ENCODE measurements at places on chromosomes 2 and 18. TPM values are rescaled to one million over a fixed set of nuclear protein-coding genes. Genes with fewer than 3 reads are reported as not detected.

The FBXO48 gene
- 0.64 TPM for total RNA-seq

The CD8B2 gene
- total RNA-seq: not detected

DNA sequence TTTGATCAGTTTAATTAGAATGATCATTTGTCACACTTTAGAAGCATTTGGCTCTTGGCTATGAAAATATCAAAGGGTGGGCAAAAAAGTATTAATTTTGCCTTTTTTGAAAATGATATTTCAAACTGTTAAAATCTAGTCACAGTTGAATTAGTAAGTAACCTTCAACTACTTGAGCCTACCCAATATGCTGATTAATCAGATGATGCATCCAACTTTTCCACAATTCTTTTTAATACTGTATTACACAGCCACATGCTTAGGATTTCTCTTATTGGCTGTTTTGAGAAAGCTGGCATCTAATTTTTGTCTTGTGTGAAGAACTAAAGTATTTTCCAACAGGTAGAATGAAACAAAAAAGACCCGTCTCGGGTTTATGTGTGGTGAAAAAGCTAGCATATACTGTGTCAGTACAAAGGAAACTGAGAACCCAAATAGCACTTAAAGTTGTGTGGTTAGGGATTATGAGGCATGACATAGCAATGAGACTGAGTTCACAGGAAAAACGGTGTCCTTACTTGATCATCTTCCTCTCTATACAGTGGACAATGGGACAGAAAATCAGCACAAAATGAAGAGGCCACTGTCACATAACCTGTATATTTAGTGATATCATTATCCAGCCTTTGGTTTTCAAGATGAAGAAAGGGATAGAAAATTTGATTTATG, 11.7 kb downstream of the OSBPL6 start:
- peak; percentile 82 for DNase-seq

The AQP12A gene
- total RNA-seq: not detected

DNA sequence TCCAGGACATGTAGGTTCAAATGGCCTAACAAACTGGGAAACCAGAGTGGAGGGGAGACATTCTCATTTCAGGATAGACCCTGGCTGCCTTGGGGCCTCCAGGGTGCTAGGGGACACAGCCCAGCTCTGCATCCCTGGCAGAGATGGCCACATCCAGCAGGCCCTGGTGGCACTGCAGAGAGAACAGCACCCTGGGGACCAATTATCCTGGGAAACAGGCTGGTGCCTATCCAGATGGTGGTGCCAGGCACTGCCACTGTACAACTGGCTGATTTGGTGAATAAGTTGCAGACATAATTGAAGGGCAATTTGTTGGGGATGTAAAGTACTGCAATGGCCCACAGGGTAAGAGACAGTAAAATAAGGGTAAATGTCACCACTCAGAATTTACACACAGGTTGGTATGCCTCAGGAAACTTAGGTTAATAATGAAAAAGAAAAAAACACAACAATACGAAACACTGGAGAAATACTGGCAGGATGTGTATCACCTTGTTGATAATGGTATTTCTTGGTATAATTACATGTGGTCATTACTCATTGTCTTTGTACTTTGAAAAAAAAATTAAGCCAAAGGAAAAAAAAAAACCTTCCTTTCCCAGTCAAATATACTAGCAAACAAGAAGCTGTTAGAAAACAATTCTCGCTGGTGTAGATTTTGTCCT, 12.8 kb upstream of the SFTPB start:
- no peak for DNase-seq

- no peak for DNase-seq
Observed at GRCh38 chr18:24516261-24516660, 55.8 kb downstream of the HRH4 start.

DNA sequence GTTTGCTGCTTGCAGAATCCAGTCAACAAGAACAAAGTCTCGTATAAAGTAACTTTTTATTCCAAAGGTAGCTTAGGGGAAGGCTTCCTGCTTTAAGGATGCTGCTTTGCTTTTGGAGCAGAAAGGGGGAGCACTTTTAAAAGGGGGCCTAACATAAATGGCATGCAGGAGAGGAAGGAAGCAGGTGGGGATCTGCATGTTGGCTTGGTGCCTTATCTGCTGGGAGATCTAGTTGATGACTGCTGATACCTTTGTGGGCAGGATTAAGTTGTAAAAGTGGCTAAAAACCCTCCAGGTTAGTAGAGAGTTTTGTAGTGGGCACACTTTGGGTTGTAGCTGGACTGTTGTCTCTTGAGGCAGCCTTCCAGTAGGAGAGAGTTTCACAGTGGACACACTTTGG, 22.5 kb downstream of the UBR3 start:
- DNase-seq: no peak

The CFAP221 gene
- total RNA-seq: not detected

DNA sequence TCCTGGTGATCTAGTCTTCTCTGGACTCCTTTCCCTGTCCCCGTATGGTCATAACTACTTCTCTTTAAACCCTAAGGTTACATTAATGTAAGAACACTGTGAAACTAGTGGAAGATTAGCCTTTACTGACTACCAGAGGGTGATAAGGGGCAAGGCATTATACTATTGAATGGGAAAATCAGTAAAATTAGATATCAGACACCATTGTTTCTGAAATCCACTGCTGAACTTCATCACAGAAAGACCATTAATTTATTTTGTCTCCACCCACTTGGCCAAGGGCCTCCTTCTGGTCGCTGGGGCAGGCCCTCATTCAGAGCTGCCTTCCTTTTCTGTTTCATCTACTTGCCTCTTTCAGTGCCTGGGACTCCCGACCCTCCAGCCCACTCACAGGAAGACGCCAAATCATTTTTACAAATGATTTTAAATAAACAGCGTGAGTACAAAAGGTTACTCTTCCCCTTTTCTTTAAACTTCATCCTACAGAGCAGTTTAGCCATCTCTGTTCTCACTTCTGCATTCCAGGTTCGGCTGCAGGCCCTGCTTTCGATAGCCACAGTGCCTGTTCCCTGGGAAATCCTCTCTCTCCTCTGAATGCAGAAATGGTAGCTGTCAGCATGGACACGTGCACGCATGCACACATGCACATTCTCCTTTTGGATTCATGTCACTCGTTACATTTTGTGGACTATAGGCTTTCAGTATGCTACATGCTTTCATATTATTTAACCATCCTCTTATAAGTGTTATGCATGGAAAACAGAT, 70.3 kb upstream of the DOCK10 start:
- DNase-seq: no peak

DNA sequence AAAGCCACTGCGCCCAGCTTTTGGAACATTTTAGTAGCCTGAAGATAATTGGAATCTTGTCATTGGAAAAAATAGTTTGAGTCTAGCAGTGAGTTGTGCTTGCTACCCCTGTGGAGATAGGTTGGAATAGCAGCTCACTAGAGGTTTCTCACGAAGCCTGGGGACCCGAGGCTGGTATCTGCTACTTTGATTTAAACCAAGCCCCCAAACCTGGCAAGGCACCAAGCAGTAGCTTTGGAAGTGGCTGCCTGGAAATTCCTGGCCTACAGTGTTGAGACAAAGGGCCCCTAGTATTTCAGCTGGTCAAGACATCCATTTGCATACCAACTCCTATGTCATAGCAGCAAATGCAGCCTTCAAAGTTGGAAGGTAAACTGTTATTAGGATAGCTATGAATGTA, 42.1 kb downstream of the NOP58 start:
- DNase-seq: no peak

The CD28 gene
- total RNA-seq: 0.52 TPM

The CPLX4 gene
- total RNA-seq: not detected

- DNase-seq: no peak
Observed at GRCh38 chr2:164675687-164676086, 54.4 kb upstream of the GRB14 start.

- DNase-seq: no peak
Observed at GRCh38 chr2:216737676-216738075, 42.3 kb upstream of the IGFBP5 start.

DNA sequence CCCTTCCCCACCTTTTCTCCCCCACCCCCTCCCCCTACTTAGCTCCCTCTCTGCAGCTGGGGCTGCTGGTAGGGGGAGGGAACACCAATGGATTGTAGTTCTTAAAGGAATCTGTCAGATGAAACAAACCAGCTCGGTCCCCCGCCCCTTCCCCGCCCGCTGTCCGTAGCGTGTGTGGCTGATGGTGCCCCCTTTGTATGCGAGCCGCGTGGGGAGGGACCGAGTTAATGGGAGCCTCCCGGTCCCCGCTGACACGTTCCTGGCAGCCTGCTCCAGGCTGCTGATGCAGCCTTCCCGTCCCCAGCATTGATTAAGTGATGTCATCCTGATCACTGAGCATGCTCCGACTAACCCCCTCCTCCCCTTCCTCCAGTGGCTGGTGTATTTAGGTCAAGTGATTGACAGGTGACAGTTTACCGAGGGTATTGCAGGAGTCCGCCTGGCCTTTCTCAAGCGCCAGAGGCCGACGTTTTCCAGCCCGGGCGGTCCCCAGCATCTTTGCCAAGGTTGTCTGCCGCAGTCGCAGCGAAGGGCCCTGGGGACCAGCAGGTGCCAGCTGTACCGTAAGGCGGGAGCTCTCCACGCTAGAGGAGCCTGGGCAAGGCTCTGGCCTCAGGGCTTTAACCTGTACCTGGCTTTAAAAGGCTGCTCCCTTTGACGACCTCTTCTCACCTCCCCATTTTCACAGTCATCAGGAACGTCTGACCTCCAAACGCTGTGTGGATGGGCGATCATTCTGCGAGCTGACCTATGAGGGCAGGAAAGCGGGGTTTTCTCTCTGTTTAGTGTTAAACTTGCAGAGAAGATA, 1.8 kb downstream of the KIF5C start:
- DNase-seq: no peak

DNA sequence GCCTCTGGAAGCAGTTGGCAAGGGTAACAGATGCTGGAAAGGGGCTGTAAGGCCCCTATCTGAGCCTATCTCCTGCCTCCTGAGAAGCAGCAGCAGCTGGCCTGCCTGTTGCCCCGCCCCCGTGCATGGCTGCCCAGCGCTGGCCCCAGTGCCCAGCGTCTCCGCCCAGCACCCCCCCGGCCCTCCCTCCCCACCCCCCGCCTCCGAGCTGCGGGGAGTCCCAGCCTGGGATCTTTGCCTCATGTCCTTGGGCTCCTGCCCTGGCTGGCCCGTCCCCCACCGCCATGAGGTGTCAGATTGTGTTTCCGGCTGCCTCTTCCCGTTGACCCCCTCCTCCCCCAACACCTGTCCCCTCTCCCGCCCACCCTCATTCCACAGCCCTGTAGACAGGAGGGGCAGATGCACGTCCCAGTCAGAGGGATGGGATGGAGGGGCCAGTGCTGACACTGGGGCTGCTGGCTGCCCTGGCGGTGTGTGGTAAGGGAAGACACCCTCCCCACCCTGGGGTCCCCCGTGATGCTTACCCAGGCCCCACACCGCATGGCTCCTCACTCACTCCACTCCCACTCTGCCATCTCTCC, at the start of gene CHRND:
CHRND (plus strand) TSS at position 370 of the 581 bp plus-strand sequence; CDS start at position 426, 56 bp downstream.
- DNase-seq: peak; percentile 91

The EVA1A gene
- total RNA-seq: 21.4 TPM

DNA sequence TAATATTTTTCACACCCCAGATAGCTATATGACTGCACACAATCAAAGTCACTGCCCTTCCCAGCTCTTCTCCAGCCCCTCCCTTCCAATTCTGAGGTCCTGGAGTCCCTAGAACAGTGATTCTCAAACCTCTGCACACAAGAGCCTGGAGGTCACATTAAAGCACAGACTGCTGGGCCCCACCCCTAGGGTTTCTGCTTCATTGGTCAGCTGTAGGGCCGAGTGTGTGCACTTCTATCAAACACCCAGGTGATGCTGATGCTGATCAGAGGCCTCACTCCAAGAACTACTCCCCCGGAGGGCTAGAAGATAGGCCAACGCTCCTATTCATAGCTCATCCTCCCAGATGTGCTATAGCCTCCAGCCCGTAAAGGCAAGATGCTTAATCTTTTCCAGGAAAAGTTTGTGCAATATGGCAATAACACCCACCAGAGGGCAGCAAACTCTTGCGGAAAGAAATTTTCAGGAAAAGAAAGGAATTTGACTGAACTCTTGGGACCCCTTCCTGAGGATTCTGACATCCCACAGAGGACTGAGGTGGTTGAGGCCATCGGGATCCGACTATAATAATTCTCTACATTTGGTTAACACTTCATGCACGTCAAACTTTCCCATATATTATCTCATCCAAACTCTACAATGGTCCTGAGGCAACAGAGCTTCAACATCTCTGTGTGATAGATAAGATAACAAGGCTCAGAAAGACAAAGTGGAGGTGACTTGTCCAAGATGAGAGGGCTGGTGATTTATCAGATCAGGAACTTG, 194.2 kb upstream of the PKDCC start:
- DNase-seq: peak; percentile 59

The RNASEH1 gene
- 36.7 TPM for total RNA-seq

- DNase-seq: no peak
Observed at GRCh38 chr18:12820506-12820905, 63.5 kb downstream of the PTPN2 start.

DNA sequence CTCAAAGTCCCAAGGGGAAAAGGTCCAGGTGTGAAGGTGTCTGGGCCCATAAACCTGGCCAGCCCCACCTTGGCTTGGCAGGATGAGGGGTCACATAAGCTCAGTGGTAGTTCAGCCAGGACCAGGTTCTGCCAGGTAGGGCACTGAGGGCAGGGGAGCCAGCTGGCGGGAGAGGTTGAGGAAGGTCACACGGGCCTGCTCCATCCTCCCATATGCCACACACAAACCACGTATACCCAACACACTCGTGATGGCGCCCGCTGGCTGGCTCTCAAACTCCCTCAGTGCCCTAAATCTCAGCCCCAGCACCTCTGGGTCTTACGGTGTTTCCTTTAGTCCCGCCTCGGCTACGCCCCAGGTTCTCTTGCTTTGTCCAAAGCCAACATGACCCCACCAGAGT, 160.5 kb downstream of the ZFP36L2 start:
- no peak for DNase-seq

The LRRTM1 gene
- not detected for total RNA-seq

DNA sequence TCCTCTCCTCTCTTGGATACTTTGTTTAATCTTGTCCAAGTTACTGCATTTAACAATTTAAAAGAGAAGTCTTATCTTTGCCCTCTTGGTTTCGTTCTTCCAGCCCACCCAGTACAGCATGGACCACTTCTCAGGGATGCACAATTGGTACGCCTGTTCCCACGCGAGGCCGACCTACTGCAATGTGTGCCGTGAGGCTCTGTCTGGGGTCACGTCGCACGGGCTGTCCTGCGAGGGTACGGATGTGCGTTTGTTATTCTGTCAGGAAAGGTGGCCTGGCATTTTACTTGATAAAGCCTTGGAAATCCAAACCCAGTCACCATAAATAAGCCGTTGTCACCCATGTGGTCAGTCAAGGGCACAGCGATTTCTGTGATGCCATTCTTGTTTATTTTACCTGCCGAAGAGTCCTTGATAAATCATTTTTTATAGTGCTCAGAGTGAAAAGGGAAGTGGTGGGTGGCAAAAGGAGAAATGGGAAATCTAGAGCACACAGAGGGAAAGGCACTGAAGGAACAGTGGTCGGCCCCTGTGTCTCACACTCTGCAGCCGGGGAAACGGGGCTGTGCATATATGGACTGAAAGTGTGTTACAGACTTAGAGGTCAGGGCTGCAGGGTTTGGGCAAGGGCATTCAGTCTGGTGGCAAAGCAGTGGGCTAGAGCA, 80.5 kb downstream of the DGKD start:
- DNase-seq: no peak
